ENCODE measurements at places on chromosomes 5 and 9. TPM values are rescaled to one million over a fixed set of nuclear protein-coding genes. Genes with fewer than 3 reads are reported as not detected.

The SIL1 gene
- 27.3 TPM for total RNA-seq

The GFI1B gene
- total RNA-seq, result not detected

The FOXD1 gene
- 25.4 TPM for total RNA-seq

The SCGB3A2 gene
- not detected for total RNA-seq

The LRRC26 gene
- 1.6 TPM for total RNA-seq

The CARTPT gene
- total RNA-seq, result not detected

The RIGI gene
- total RNA-seq, result 3.6 TPM

The DNLZ gene
- 37.3 TPM for total RNA-seq

The INSL6 gene
- not detected for total RNA-seq

The SPATA31C1 gene
- total RNA-seq, result not detected

The CD14 gene
- 5.1 TPM for total RNA-seq

The CETN3 gene
- 27.2 TPM for total RNA-seq

The NUP188 gene
- total RNA-seq, result 43.6 TPM

The LTC4S gene
- 0.63 TPM for total RNA-seq

The CDKN2B-AS1 gene
- not detected for total RNA-seq

The FRRS1L gene
- 0.15 TPM for total RNA-seq

The ENTPD2 gene
- total RNA-seq, result 1.0 TPM

The CATSPER3 gene
- 0.40 TPM for total RNA-seq

The HMMR gene
- 25.3 TPM for total RNA-seq

The TENT4A gene
- total RNA-seq, result 24.9 TPM

The FBP2 gene
- not detected for total RNA-seq

The PDE6A gene
- total RNA-seq, result 0.25 TPM

The GABBR2 gene
- 0.34 TPM for total RNA-seq

The EGFL7 gene
- 51.0 TPM for total RNA-seq

The GABRA1 gene
- total RNA-seq, result not detected

The CD180 gene
- not detected for total RNA-seq

The TOR1B gene
- total RNA-seq, result 25.8 TPM

The SLC36A3 gene
- total RNA-seq, result not detected

The KIF4B gene
- not detected for total RNA-seq

The MYMK gene
- not detected for total RNA-seq

The SPINK6 gene
- not detected for total RNA-seq

The FBXW2 gene
- total RNA-seq, result 41.1 TPM

The HRCT1 gene
- total RNA-seq, result not detected

The OTP gene
- total RNA-seq, result 0.12 TPM

The MUSK gene
- total RNA-seq, result not detected

The TLX3 gene
- total RNA-seq, result not detected

The SLC45A2 gene
- not detected for total RNA-seq

The AHRR gene
- total RNA-seq, result 4.9 TPM

The BARX1 gene
- 13.6 TPM for total RNA-seq

The LCN12 gene
- 1.8 TPM for total RNA-seq

The GARNL3 gene
- 1.8 TPM for total RNA-seq

The SPINK5 gene
- not detected for total RNA-seq

The CLIC3 gene
- 3.7 TPM for total RNA-seq

The DMRT3 gene
- not detected for total RNA-seq

The WDR55 gene
- 24.2 TPM for total RNA-seq

The NOXA1 gene
- 1.5 TPM for total RNA-seq

The BNC2 gene
- total RNA-seq, result 4.9 TPM

The OTULINL gene
- total RNA-seq, result 13.5 TPM

The LCN1 gene
- not detected for total RNA-seq

The HTR1A gene
- total RNA-seq, result not detected

The ACTL7B gene
- total RNA-seq, result not detected

The EIF4E1B gene
- not detected for total RNA-seq

The DDX4 gene
- total RNA-seq, result not detected

The GHR gene
- total RNA-seq, result not detected

The ACOT12 gene
- total RNA-seq, result not detected

The LPCAT1 gene
- total RNA-seq, result 142 TPM

The CDC20B gene
- 0.08 TPM for total RNA-seq

The PPP3R2 gene
- not detected for total RNA-seq

The RLN1 gene
- total RNA-seq, result not detected
